ENCODE measurements at places on chromosomes 12 and 14. TPM values are rescaled to one million over a fixed set of nuclear protein-coding genes. Genes with fewer than 3 reads are reported as not detected.

NTS gene
- 2.4 TPM for total RNA-seq

LMNTD1 gene
- not detected for total RNA-seq

METTL25 gene
- 8.5 TPM for total RNA-seq

GLT8D2 gene
- 5.9 TPM for total RNA-seq

SP7 gene
- 0.39 TPM for total RNA-seq

SPTB gene
- 9.2 TPM for total RNA-seq

C12orf60 gene
- total RNA-seq: 0.56 TPM

POTEG gene
- total RNA-seq: not detected

TSFM gene
- 22.6 TPM for total RNA-seq

SRRM4 gene
- 0.14 TPM for total RNA-seq

- DNase-seq: peak; percentile 39
Measured at GRCh38 chr14:93239869-93240677, 33.0 kb downstream of the UBR7 start.

DNA sequence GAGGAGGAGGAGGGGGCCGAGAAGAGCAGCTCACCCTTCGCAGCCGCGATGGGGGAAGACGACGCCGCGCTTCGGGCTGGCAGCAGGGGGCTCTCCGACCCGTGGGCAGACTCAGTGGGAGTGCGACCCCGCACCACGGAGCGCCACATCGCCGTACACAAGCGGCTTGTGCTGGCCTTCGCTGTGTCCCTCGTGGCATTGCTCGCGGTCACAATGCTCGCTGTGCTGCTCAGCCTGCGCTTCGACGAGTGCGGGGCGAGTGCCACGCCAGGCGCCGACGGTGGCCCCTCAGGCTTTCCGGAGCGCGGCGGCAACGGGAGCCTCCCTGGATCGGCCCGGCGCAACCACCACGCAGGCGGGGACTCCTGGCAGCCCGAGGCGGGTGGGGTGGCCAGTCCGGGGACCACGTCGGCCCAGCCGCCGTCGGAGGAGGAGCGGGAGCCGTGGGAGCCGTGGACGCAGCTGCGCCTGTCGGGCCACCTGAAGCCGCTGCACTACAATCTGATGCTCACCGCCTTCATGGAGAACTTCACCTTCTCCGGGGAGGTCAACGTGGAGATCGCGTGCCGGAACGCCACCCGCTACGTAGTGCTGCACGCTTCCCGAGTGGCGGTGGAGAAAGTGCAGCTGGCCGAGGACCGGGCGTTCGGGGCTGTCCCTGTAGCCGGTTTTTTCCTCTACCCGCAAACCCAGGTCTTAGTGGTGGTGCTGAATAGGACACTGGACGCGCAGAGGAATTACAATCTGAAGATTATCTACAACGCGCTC lies 745 bp downstream of the TRHDE start:
- peak; percentile 27 for DNase-seq

DNA sequence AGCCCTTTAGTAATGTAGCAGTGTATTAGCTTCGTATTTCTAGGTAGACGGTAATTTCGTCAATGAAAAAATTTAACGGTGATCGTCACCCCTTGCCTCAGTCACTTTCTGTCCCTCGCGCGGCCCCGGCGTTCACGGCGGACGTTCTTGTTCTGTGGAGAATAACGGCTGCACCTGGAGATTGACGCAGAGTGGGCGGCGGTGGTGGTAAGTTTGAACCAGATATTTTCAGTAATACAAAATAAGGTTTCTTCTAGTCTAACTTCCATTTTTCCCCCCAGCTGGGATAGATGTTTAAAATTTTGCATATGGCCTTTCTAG lies 341 bp downstream of the ZNF10 start:
- peak; percentile 45 for DNase-seq

- no peak for DNase-seq
Measured at GRCh38 chr12:95624589-95624988, 73.3 kb upstream of the USP44 start.

- DNase-seq: no peak
Measured at GRCh38 chr12:46950094-46950493, 124.3 kb upstream of the SLC38A4 start.

DNA sequence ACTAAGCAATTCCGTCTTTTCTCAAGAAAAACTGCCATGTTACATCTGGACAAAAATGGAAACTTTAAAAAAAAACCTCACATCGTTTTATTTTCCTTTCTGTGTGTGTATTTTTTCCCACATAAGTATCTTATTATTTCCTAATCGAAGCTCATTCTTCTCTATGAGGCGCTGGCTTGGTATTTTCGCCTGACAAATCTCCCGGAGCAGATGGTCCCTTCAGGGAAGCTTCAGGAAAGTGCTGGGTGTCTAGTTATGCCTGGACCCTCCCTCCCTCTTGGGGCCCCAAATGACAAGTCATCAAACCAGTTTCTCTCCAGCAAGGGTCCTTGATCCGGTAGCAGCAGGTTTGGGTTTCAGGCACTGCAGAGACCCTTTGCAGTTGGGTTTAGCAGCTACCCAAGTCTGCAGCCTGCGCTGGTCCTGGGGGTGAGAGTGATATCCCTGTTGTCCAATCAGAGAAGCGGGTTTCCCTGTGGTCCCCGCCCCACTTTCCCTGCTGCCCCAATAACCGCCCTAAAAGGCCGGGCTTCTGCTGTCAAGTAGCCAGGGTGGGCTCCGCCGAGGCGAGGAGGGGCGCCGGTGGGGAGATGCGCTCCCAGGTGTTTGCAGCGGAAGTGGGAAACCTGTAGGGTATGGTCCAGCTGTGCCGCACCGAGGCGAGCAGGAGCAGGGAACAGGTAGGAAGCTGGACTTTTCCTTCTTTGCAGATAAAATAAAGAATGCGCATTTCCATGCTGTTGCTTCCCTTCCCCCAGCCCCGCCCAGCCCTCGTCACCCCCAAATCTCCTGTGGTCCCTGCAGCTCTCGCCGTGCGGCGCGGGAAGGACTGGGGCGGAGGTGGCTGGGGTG lies at the start of gene CNTN1:
CNTN1 (plus strand) TSS at position 527 of the 852 bp plus-strand sequence.
- DNase-seq: peak; percentile 88

DNA sequence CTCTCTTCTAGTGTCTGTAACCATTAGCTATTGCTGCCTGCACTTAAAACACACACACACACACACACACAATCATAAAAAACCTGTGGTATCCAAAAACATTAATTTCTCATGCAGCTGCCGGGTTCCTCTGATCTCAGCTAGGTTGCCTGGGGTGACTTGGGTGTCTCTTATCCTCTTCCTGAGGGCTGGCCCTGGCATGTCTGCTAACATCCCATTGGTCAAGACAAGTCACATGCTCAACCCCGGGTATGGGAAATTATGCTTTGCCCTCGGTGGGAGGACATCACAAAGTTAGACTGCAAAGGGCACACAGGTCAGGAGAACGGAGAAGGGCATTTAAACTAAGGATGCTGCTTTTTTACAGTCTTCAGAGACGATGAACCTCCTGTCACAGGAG lies 55.7 kb downstream of the TRPV4 start:
- peak; percentile 13 for DNase-seq

- DNase-seq: no peak
Measured at GRCh38 chr12:44842669-44843068, 33.4 kb downstream of the NELL2 start.

GRCh38 chr12:9198012-9198411 lies 10.2 kb downstream of the PZP start:
- no peak for DNase-seq

DNA sequence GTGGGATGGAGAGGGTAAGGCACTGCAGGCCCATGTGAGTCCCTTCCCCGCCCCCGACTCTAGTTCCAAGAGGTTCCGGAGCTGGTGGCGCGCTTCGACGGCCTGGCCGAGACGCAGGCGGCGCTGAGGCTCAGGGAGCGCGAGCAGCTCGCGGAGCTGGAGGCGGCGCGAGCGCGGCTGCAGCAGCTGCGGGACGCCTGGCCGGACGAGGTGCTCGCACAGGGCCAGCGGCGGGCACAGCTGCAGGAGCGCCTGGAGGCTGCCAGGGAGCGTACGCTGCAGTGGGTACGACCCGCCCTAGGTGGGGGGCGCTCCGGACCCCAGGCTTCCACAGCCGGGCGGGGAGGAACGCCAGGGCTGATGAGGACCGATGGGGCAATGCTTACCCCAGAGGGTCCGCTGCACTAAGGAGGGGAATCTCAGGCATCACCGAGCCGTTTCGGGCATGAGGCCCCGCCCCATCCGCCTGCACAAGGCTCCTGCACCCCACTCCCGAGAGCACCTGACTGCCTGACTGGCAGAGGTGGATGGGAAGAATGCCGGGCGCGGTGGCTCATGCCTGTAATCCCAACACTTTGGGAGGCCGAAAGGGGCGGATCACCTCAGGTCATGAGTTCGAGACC lies 4.9 kb downstream of the CFAP73 start:
- peak; percentile 44 for DNase-seq

DNA sequence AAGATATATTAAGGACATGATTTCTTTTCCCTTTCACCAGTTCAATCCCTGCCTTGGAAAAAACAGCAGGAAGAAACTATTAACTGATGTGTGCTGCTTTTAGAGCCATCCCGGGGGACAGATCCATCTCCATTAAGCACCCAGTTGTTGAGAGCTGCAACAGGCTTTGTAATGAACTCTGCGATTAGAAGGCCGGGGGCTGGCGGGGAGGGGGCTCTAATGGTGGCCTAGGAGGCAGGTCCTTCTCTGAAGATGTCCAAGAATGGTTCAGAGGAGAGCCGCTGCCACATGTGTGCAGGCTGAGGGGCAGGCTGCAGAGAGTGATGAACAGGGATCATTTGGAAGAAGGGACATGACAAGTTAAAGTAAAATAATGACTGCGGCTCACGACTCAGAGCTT lies 67.8 kb downstream of the GALNT8 start:
- no peak for DNase-seq

DNA sequence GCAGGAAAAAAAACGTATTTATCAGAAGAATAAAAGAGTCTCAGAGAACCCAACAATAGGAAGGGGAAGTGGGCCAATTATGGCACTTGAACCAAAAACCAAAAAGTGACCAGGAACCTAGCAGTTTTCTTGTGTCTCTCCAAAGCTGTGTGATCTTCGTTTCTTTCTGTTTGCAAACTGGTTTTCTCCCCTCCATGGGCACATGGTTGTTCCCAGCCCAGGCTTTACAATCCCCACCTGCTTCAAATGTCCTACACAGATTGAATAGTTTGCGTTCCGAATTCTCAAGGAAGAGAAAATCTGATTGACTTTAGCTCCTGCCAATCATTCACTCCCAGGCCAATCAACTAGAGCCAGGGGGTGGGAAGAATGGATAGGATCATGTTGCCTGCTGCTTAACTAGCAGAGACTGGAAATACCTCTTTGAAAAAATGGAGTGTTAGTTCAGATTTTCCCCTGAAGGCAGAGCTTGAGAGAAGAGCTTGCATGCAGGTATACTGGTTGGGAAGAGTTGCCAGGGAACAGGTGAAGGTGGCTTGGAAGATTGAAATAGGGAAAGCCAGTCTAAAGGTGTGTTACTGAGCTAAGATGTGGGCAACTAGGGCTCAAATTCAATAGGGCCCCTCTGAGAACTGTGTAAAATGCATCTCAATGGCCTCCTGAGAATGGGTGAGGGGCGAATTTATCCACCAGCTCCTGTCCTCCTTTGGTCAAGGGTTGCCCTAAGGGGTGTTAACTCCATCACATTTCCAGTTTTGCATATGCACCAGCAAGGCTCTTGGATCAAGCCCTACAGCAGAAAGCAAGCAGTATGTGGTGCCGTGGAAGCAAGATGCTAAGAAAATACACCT lies 106.4 kb upstream of the SRRM4 start:
- DNase-seq: no peak

DNA sequence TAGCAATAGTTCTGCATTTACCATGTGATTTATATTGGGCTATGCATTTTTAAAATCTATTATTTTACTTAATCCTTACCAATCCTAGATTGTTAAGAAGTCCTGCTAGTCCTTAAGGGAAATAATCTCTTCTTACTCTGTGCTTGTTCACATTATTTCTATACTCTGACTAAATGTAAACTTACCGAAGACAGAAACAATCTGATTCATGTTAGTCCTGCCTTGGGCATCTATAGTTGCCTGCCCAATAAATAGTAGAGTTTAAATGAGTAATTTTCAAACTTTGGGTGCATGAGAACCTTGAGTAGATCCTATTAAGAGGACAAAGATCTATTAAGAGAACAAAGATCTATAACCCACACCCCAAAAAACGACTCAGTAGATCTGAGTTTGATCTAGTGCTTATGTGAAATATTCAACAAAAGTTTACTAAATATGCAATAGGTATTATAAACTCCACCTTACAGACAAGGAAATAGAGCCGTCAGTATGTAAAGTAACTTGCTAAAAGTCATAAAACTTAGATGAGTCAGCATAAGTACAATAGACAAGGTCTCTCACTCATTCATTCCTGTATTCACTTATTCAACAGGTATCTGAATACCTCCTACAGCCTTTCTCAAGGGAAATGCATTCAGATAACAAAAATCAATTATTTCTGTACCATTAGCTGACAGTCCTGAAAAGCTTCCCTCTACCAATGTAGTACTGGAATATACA lies 127.6 kb downstream of the PAWR start:
- no peak for DNase-seq

- DNase-seq: no peak
Measured at GRCh38 chr12:3242199-3242863, 165.2 kb downstream of the TSPAN9 start.

DNA sequence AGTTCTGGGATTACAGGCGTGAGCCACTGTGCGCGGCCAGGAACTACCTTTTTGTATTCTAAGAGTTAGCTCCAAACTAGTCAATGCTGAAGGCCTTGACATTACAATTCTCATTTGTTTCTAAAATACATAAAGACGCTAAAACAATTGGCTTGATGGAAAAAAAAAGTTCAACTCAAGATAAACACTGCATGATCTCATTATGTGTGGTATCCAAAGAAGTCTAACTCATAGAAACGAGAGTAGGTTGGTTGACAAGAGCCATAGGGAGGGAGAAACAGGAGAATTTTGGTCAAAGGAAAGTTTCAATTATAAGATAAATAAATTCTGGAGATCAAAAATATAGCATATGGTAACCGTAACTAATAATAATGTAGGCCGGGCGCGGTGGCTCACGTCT lies 20.0 kb upstream of the RNF34 start:
- DNase-seq: no peak

DNA sequence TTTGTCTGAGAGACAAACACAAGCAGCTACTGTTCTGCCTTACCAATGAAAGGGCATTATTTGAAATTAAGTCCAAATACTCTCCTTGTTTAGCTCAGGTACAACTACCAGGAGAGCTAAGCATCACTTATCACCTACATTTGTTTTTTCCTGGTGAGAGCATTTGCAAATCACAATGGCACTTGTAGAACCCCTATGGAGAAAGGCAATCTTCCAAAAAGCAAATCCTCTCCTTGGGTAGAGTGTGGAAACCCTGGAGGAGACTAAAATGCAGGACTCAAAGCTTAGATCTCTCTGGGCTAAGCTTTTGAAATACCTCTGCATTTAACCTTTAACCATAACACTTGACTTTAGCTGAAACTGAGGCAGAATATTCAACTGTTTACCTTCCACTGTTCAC lies 20.8 kb downstream of the GTSF1 start:
- DNase-seq: no peak

- DNase-seq: peak; percentile 38
Measured at GRCh38 chr12:94150240-94151121, 2.1 kb downstream of the PLXNC1 start.

- DNase-seq: peak; percentile 26
Measured at GRCh38 chr12:69509904-69510827, 40.0 kb downstream of the FRS2 start.

DNA sequence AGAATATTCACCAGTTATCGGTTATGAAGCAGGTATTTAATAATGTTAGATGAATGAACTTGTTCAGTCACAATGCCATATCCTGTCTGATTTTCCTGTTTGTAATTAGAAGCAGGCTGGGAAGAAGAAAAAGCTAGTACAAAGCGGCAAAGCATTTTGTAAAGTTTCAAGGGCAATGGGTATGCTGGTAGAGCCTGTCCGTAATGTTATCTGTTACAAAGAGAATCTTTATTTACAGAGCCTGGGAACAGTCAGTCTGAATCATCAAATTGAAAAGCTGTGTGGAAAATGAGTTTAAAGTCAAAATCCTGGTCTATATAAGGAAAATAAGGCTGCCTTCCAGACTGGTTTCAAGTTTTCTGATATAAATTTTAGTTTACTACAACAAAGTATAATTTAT lies 40.5 kb downstream of the PARP11 start:
- DNase-seq: no peak
